Sigmoid colon (tissue), 7 donors: ENCODE measurements at places on chromosomes 5 and 9. TPM values are rescaled to one million over a fixed set of nuclear protein-coding genes. Genes with fewer than 3 reads are reported as not detected.

GRCh38 chr5:131968396-131968954 lies 23.0 kb upstream of the MEIKIN start:
- no peak for DNase-seq

SKIC3 gene
- total RNA-seq = 103 TPM

ERMP1 gene
- total RNA-seq = 12.2 TPM

- no peak for DNase-seq
Measured at GRCh38 chr5:113017881-113018635, 41.5 kb downstream of the DCP2 start.

SOX30 gene
- total RNA-seq = not detected

- DNase-seq = no peak
Measured at GRCh38 chr9:118058227-118058626, 354.0 kb downstream of the TLR4 start.

- no peak for DNase-seq
Measured at GRCh38 chr5:168889039-168889438, 309.9 kb upstream of the PANK3 start.

GRCh38 chr9:13580760-13581159 lies 301.3 kb upstream of the MPDZ start:
- DNase-seq = no peak

TBCA gene
- 222 TPM for total RNA-seq

GRCh38 chr5:31133488-31133887 lies 60.0 kb upstream of the CDH6 start:
- DNase-seq = no peak

GRCh38 chr5:172642926-172643871 lies 2.1 kb downstream of the NEURL1B start:
- DNase-seq = no peak

IFNA17 gene
- not detected for total RNA-seq

ARSI gene
- total RNA-seq = 3.0 TPM

GRCh38 chr5:92652756-92653155 lies 928.3 kb downstream of the NR2F1-AS1 start:
- DNase-seq = no peak

GRCh38 chr9:72627147-72627546 lies 105.7 kb downstream of the TMC1 start:
- no peak for DNase-seq

GRCh38 chr9:116550696-116551436 lies 136.2 kb upstream of the TRIM32 start:
- DNase-seq = no peak

- DNase-seq = no peak
Measured at GRCh38 chr5:1374030-1374678, 29.3 kb upstream of the CLPTM1L start.

- no peak for DNase-seq
Measured at GRCh38 chr9:132551556-132551955, 30.9 kb upstream of the BARHL1 start.

- no peak for DNase-seq
Measured at GRCh38 chr9:137828527-137829259, 48.9 kb upstream of the CACNA1B start.
